ENCODE measurements at places on chromosomes 7 and 10.

GRCh38 chr7:119620769-119621168 is 652.2 kb upstream of the KCND2 start:
- no peak for DNase-seq

DNA sequence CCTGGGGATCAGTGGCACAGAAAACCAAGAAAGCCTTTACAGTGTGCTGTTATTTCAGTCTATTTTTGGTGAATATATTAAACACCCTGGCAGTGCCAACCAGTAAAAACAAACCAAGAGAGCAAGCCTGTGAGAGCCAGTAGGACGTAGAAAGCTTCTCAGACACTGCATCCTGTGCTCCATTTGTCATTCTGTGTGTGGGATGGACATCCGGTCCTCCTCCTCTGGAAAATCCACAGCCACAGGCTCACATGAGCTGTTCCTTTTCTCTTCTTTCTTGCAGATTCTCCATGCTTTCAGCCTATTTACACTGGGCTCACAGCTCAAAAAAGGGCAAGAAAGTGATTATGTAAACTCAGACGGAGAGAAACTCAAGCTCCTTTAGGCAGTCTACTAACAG is 119.7 kb upstream of the YAE1 start:
- DNase-seq, result no peak

GRCh38 chr10:112583236-112583939 is 136.4 kb downstream of the VTI1A start:
- DNase-seq, result no peak

GRCh38 chr10:69802424-69803161 is 887 bp downstream of the COL13A1 start:
- no peak for DNase-seq

DNA sequence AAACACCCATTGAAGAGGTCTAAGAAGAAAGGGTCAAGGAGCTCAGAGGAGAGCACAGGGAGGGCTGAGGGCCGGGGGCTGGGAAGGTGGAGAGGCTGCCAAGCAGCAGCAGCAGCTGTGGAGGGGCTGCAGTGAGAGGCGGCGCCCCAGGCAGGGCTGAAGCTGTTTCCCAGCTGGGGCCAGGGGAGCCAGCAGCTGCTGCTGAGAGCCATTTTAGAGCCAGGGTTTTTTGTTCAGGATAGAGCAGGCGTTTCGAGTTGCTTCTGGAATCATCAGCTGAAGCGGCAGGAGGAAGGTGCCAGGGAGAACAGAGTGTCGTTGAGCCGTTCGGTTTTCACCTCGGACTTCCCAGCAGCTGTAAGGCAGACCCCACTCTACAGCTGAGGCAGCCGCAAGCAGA is 62.7 kb downstream of the LANCL2 start:
- no peak for DNase-seq

- DNase-seq, result no peak
These were observed 181.9 kb upstream of the LYZL2 start for GRCh38 chr10:30811276-30812017.

- no peak for DNase-seq
These were observed 186.4 kb downstream of the PDE1C start for GRCh38 chr7:31883761-31884164.

GRCh38 chr7:50594734-50595485 is 29.7 kb upstream of the DDC start:
- no peak for DNase-seq

- DNase-seq, result no peak
These were observed 37.2 kb downstream of the NKX6-2 start for GRCh38 chr10:132748545-132749370.

Measured in NAMALWA (cell line).